ENCODE measurements at places on chromosomes 6 and 20. TPM values are rescaled to one million over a fixed set of nuclear protein-coding genes. Genes with fewer than 3 reads are reported as not detected.

The MEP1A gene
- total RNA-seq, result not detected

The TMX4 gene
- total RNA-seq, result 19.6 TPM

The CUL7 gene
- 26.6 TPM for total RNA-seq

The BNIP5 gene
- total RNA-seq, result not detected

The SPATA2 gene
- 4.4 TPM for total RNA-seq

The TREM1 gene
- total RNA-seq, result not detected

The TULP1 gene
- total RNA-seq, result not detected

The SLC35D3 gene
- total RNA-seq, result not detected

The CST4 gene
- total RNA-seq, result not detected

The ACAT2 gene
- total RNA-seq, result 19.4 TPM

Measured in glomerular endothelial cell (primary cell).